ENCODE measurements at places on chromosomes 1 and 21.

GRCh38 chr1:116921301-116921885, 11.7 kb downstream of the PTGFRN start:
- no peak for DNase-seq

DNA sequence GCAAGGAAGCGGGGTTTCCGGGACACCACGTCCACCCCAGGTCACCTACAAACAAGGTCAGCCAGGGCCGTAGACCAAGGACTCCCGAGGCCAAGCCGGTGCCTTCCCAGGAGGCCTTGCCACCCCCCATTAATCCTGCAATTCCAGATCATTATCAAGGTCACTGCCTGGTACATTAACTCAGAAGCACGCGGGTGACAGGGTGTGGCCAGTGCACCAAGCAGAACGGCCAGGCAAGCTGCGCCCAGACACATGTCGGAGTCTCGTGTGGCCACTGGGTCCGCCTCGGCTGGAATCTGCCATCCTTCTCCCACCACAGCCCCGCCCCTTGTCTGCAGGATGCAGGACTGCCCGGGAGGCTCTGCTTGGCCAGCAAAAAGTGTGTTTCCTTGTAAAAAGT, 144.7 kb downstream of the PRDM16 start:
- DNase-seq, result no peak

DNA sequence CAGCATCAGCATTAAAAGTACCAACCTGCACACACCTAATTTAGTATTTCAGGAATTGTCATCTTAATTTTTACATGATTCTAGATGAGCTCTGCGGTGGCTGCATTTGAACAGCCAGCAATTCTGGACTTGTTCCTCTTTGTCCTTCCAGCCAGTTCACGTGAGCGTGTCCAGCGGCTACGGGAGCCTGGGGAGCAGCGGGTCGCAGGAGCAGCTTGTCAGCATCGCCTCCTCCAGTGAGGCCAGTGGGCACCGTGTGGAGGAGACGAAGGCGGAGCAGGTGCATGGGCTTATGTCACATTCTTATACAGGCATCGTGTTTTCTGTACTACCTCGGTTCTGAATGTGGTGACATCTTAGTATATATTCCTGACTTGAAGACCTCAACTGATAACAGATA, 25.7 kb downstream of the PER3 start:
- no peak for DNase-seq

DNA sequence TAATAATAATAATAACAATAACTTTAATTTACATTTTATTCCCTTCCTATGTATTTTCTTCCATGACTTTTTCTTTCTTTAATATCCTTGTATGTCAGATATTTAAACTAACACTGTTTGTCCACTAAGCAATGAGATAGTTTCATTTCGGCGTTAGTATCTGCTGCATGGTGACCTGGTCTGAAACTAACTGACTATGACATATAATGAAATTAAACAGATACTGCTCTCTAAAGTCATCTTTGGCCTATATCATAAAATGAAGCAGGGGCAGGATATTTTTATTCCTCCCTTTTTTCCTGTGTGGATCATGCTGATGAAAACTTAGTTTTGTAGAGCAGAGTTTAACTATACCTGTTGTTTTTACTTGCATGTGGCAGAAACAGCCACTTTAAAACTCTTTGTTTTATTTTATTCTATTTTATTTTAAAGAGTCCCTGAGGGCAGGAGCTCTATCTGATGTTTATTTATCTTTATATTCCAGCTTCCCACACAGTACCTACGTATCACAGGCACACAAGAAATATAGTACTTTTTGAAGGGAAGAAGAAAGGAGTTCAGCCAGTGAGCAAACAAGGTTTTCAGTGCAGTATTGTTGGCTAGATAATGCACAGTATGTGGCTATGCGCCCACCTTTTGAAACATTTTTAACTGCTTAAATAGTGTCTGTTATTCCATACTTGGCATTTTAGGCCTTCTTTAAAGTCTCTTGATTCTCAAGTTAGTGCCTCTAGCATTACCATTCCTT, 165.6 kb downstream of the PHTF1 start:
- DNase-seq, result no peak

GRCh38 chr21:36166705-36167104, 10.1 kb downstream of the DOP1B start:
- no peak for DNase-seq

GRCh38 chr21:41964171-41964570, 10.4 kb upstream of the C2CD2 start:
- DNase-seq, result no peak

- peak; percentile 23 for DNase-seq
Observed at GRCh38 chr1:9010781-9011323, 15.4 kb downstream of the SLC2A7 start.

DNA sequence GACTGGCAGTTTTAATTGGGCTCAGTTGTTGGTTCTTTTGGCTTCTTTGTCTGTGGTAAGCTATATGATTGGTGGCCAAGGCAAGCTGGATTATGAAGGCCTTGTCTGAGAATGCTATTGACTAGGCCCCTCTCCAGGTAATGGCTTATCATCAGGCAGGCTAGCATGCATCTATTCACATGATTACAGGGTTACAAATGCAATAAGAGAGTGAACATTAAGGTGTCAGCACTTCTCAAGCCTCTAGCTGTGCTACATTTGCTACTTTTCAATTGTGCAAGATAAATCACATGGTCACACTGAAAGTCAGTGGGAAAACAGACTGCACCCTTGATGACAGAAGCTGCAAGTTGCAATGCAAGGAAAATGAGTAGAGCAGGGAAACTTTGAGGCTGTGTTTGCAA, 550.9 kb upstream of the TMPRSS15 start:
- no peak for DNase-seq

DNA sequence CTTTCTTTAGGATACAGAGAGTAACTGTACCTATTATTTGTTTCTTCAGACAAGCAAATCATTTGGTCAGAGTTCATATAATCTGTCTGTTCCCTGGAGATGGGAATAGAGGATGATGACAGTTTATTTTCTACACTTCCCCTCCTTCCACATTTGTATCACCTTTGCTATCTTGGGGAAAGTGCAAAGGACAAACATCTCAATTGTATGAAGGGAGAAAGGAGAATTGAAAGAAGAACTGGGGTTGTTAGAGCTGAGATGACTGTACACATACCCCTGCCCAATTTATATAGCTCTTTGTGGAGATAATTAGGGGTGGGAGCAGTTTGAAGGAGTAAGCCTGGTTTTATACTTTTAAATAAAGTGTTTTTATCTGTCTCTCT, 14.0 kb downstream of the POLR3GL start:
- no peak for DNase-seq

GRCh38 chr1:147849098-147849895, 53.3 kb upstream of the GJA8 start:
- no peak for DNase-seq

DNA sequence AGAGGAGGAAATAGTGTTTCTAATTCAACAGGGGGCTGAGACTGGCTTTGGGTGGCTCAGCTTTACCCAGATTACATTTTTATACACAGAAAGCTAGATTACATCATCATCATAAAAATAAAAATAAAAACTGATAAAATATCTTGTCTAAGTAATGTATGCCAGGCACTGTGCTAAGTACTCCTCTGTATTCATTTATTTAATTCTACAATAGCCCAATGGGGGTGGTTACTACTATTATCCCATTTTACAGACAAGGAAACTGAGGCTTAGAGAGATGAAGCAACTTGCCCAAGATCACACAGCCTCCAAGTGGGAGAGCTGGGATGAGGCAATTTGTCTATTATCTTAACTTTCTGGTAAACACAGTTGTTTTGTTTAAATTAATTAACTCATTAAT, 62.3 kb upstream of the ECE1 start:
- no peak for DNase-seq

- DNase-seq, result no peak
Observed at GRCh38 chr21:44800971-44801467, 601 bp downstream of the UBE2G2 start.

DNA sequence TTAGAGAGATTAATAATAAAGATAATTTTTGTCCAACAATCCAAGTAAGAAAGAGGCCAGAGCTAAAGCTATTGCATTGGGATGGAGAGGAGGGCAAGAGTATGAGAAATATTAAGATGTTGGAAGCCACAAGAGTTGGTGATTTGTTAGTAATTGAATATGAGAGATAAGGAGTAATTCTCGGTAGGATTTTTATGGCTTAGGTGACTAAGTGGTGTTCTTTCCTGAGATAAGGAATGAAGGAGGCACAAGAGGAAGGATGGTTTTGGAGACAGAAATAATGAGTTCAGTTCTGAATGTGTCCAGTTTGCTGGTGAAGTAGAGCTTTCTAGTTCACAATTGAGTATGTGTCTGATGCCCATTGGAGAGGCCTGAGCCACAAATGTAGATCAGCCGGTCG, 9.4 kb downstream of the TRMT13 start:
- DNase-seq, result no peak

GRCh38 chr1:112172294-112172882, 182.9 kb upstream of the KCND3 start:
- no peak for DNase-seq

GRCh38 chr1:174965362-174966007, 34.3 kb upstream of the CACYBP start:
- peak; percentile 25 for DNase-seq

DNA sequence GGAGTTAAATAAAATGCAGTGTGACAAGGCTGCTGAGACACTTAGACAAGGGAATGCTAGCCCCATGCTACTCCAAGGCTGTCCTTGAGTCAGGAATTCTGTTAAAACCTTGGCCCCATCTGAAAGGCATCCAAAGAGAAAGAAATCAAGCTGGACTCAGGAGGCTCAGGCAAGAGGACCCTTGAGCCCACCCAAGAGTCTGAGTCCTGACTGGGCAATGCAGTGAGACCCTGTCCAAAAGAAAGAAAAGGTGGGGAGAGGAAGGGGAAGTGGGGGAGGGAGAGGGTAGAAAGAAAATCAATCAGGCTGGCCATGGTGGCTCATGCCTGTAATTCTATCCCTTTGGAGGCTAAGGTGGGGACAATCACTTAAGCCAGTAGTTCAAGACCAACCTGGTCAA, 26.7 kb downstream of the CLSTN1 start:
- DNase-seq, result no peak

GRCh38 chr1:53968125-53968513, 22.0 kb downstream of the LRRC42 start:
- no peak for DNase-seq

DNA sequence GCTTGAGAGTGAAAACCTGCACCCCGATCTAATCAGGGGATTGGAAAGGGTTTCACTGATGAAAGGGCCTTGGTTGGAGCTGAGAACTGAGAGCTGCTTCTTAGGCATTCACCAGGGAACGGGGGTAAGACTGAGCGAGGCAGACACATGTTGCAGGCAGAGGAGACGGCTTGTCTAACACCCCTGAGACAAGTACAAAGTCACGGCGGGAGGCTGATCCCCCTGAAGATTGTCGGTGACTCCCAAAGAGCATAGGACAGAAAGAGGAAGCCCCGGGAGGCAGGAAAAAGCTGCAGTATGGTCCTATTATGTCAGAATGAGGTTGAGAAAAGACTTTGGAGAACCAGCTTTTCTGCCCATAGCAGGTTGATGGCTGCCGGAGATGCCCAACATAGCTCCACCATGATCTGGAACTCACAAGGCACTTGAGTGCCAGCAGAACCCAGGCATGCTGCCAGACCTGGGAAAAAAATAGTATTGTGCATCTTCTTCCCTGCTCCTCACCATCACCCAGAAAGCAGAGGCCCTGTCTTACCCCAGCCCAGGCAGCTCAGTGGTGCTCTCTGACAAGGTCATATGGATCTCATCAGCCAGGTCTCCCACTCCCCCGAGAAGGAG, 463.9 kb upstream of the PROX1 start:
- no peak for DNase-seq

DNA sequence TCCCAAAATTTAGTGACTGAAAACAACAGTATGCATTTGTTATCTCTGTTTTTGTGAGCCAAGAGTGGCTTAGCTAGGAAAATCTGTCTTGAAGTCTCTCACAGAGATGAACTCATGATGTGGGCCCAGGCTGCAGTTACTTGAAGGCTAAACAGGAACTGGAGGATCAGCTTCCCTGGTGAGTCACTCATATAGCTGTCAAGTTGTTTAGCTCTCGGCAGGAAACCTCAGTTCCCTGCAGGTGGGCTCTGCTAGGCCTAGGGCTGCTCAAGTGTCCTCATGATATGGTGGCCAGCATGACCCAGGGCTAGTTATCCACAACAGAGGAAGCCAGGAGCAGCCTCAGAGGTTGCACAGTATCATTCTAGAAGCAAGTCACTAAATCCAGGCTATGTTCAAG, 30.2 kb upstream of the DDX59 start:
- no peak for DNase-seq

DNA sequence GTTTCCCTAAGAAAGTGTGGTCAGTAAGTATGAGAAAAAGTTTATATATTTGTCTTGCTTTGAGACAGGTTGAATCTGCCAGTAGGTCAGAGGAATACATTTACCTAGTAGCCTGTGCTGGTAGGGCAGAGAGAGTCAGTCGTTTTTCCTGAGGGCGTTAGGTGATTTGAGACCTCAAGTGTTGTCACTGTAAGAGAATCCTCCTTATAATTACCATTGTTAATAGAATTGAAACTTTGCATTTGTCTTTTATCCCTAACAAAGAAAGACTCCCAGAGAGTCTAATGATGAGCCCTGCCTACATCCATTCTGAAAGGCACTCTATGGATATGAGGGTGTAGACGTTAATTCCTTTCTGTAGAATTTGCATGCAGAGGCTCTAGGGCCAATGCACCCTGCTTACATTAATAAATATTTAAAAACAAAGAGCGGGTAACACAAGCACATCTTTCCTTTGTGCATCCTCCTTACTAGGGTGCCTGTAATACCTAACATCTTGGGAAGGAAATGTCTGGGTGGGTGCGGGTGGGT, 16.4 kb downstream of the PBX1 start:
- DNase-seq, result no peak

DNA sequence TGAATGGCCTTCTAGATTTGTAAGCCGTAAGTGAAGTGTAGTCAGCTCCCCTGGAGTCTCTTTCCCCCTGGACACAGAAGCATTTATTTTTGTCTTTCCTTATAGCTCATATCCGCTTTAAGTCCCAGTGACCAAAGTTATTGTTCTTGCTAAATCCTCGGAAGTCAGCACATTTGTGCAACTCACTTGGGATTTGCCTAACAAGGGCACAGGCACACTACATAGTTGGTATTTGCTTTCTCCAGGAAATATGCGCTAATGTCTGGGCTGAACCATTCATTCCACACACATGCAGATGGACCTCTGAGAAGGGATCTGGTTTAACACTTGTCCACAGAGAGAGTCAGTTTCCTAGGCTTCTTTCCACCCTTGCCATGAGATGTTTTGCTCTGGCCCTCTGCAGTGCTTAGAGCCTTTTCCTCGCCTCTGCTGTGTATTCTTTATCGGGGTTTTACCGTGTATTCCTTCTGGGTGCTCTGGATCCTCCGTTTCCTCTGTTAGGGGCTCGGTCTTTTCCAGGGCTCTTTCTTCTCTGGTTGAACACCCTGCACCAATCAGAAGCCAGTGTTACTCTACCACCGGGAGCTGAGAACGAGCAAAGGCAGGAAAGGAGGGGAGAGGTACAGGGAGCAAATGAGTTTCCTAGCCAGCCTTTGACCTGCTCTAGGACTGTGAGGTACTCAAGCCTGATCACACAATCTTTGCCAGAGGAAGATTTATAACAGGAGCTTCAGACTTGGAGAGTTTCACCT, 72.4 kb downstream of the ABCA4 start:
- DNase-seq, result no peak
